Left renal pelvis (tissue), 4 donors: ENCODE measurements at places on chromosomes 12 and 14. TPM values are rescaled to one million over a fixed set of nuclear protein-coding genes. Genes with fewer than 3 reads are reported as not detected.
A peak's percentile ranks its signal among the peaks of the same experiment; 100 is the strongest.

Gene ZDHHC22
- polyA plus RNA-seq: 0.70 TPM

DNA sequence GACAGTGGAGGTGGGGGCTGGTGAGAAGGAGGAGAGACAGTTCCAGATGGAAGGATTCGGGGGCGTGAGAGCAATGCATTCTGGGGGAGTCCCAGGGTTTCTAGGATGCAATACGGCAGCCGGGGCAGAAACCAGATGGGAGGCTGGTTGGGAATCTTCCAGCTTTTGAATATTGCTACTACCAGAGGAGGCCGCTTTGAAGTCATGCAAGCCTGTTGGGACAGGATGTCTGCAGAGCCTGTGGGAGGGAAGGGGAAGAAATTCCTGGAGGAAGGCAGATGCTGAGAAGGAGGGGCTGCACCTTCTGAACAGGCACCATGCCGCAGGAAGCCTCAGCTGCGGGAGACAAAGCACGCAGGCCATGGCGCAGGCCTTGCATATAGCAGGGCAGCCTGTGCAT, 105.4 kb downstream of the APAF1 start:
- no peak for DNase-seq

Gene LALBA
- not detected for polyA plus RNA-seq

DNA sequence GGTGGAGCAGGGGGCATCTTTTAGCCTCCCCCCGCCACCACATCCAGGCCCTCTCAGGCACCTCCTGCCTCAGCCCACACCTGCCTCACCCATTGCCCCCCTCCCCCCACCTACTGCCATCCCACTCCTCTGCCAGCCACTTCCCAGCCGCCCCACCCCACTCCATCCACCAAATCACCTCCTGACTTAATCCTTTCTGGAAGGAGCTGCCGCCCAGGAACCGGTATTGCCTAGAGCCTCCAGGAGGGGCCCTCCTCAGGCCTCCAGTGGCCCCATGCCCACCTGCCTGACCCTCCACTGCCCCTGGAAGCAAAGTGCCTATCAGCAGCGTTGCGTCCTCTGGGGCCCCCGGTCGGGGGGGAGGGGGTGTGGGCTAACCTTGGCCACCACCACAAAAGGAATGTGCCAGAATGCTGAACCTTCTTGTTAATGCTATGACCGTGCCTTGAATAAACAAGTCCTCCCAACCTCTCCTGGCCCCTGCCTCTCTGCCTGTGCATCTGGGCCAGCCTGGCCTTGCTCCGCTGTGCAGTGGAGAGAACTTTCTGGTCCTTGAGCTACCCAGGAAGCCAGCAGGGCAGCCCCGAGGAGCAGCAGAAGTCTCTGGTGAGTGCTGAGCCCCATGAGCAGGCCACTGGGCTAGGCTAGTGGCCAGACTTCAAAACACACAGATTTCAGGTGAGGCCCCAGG, 11.8 kb downstream of the NGB start:
- no peak for DNase-seq

- DNase-seq: no peak
Observed at GRCh38 chr14:21136024-21136423, 19.8 kb downstream of the OR5AU1 start.

- peak; percentile 58 for DNase-seq
Observed at GRCh38 chr12:85279449-85280164, 413 bp upstream of the ALX1 start.

GRCh38 chr12:49227713-49228112, 37.2 kb upstream of the TUBA1C start:
- no peak for DNase-seq

Gene ARL6IP4
- polyA plus RNA-seq: 204 TPM

- no peak for DNase-seq
Observed at GRCh38 chr14:35959835-35960234, 133.7 kb downstream of the BRMS1L start.

Gene VRTN
- not detected for polyA plus RNA-seq
